Metanephros (tissue), 2 donors: ENCODE measurements at places on chromosomes 5 and 9. TPM values are rescaled to one million over a fixed set of nuclear protein-coding genes. Genes with fewer than 3 reads are reported as not detected.

Gene PTPRD
- total RNA-seq: 127 TPM

Gene UBE2B
- 34.1 TPM for total RNA-seq

Gene PAEP
- total RNA-seq: not detected

Gene GRXCR2
- 0.29 TPM for total RNA-seq

Gene SH3TC2
- 1.8 TPM for total RNA-seq

Gene TRIP13
- 6.1 TPM for total RNA-seq

Gene OCLN
- 50.4 TPM for total RNA-seq

Gene SH3GL2
- 2.9 TPM for total RNA-seq

Gene AK6
- total RNA-seq: 20.7 TPM

Gene CORO2A
- total RNA-seq: 1.4 TPM

Gene FSD1L
- total RNA-seq: 10.5 TPM
